ENCODE measurements at places on chromosomes 7 and 10. TPM values are rescaled to one million over a fixed set of nuclear protein-coding genes. Genes with fewer than 3 reads are reported as not detected.

AOC1 gene
- polyA plus RNA-seq, result not detected

AKR1C8 gene
- polyA plus RNA-seq, result not detected

UPK3BL2 gene
- 0.94 TPM for polyA plus RNA-seq

AGAP6 gene
- polyA plus RNA-seq, result 1.9 TPM

OR6V1 gene
- not detected for polyA plus RNA-seq

All from CD4-positive, alpha-beta memory T cell (primary cell).